ENCODE measurements at places on chromosomes 6 and 20.

DNA sequence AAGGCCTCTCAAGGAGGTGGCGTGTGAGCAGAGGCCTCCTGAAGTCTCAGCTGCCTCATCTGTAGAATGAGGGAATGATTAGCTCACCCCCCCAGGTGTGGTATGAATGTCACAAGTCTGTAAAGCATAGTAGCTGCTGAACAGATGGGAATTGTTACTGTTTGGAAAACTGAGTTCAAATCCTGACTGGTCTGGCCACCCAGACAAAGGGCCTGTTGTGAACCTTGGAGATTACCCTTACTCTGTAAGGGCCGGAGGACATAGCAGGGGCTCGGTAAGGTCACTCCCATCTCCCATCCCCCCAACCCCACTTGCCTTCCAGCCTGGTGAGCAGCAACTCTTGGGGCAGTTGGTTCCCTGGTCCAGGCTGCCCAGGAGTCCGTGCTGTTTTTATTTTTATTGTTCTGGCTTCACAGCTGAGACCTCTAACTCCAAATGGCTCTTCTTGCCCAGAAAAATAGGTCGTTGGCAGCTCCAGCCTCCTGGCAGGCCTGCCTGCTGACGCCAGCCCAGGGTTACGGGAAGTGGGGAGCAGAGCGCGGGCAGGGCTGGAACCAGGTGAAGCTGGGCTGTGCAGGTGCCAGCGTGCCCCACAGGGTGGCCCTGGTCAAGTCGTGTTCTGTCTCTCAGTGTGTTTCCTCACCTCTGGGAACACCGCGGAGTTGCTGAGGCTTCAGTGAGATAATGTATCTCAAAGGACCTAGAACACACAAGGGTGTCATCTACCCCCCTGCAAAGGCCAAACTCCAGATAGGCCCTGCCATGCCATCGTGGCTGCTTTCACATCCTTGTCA, 4.5 kb upstream of the SIRPA start:
- DNase-seq: no peak

DNA sequence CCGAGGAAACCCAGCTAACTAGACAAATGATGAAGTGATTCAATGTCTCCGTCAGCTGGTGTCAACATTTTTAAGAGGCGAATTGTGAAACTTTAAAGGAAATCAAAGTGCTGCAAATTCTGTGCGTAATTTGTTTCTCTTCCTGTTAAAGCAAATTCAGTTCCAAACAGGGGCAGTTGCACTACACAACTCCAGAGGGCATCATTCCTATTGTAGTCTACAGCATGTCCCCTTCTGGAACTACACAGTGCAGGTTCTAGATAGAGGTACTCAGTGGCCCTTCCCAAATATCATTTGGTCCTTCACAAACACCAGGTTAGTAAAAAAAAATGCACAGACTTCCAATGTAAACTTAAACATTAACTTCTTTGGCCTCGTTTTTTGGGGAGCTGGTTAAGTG, 38.3 kb upstream of the SMLR1 start:
- DNase-seq: no peak

- no peak for DNase-seq
These were observed 93.7 kb downstream of the PROKR2 start for GRCh38 chr20:5222919-5223634.

- no peak for DNase-seq
These were observed 1.1 kb downstream of the SOX4 start for GRCh38 chr6:21594416-21595281.

GRCh38 chr6:36677753-36678487, 594 bp upstream of the CDKN1A start:
- DNase-seq: no peak

DNA sequence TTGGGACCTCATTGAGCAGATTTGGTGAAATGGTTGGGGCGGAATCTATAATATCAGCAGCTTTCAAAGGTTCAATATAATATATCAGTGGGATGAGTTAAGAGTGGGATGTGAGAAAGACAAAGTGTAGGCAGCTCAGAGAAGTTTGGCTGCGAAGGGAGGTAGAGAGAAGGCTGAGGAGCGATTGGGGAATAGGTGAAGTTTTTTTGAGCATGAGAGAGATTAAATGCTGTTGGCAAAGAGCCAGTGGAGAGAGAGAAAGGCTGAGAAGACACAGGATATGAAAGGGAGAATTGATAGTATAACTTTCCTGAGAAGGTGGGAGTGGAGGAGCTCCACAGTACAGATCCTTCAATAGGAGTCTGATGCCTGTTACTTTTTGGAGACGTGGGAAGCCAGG, 12.1 kb upstream of the SERINC3 start:
- DNase-seq: no peak

DNA sequence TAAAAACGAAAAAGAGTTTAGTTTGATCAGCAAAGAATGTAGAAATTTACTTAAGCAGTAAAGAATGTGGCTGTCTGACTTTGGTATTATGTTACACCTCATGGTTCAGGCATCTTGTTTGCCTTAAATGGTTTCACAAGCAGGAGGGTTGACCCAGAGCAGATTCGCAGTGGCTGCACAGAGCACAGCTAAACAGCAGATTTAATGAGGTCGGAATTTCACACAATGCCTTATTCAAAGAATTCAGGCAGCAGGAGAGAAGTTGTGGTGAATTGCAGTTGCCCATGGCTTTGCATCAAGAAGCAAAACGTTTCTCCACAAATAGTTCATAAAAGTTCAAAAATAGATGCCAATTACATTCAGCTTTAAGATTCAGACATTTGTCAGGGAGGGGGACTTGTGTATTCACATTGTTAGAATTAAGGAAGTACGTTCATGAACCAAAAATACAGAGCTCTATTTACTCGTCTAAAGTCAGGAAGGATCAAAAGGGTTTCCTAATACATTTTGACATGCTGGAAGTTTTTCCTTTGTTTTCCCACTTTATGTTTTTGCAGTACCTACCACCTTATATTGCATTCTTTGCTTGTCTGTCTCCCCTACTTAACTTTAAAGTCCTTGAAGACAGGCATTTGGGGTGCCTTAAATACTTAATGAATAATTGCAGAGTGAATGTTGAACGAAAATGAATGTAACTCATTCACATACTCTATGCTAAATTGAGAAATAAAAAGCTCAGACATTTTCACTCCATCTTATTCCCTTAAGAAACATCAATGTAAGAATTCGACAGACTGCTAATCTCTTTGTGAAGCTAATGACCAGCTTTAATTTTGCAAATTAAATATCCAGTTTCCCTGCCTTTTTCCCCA, 1163.6 kb upstream of the CITED2 start:
- peak; percentile 63 for DNase-seq

DNA sequence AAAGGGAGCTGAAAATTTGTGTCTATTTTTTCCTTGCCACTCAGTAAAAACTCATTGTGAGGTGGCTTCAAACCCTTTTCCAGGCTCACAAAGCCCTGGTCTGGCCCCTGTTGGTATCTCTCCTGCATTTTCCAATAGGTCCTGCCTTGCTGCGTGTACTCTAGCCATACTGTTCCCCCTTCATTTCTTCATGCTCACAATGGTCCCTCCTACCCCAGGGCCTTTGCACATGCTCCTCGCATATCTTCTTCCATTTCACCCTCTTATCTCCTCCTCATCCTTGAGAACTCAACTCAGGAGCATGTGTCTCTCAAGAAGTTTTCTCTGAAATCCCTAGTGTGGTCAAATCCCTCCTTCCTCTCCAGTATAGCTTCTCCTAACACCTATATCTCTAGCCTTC, 186.6 kb downstream of the MBOAT1 start:
- no peak for DNase-seq

GRCh38 chr6:104522533-104522932, 337.2 kb downstream of the HACE1 start:
- DNase-seq: no peak

- no peak for DNase-seq
These were observed 169.0 kb downstream of the QKI start for GRCh38 chr6:163583558-163583957.

DNA sequence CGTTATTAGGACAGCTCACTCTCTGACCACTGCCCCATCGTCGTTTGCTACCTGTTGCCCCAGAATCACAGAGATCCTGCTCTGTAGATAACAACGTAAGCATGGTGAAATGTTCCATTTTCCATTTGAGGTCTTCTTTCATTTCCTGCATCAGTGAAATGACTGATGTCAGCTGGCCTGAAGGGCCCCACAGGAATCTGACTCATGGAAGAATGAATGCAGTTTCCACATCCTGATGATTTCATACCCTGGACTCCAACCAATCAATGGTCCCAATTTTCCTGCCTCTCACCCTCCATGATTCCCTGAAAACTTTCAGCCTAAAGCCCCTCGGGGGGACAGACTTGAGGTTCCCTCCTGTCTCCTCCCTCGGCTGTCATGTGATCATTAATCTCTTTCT, 394.4 kb upstream of the CDH4 start:
- DNase-seq: no peak

DNA sequence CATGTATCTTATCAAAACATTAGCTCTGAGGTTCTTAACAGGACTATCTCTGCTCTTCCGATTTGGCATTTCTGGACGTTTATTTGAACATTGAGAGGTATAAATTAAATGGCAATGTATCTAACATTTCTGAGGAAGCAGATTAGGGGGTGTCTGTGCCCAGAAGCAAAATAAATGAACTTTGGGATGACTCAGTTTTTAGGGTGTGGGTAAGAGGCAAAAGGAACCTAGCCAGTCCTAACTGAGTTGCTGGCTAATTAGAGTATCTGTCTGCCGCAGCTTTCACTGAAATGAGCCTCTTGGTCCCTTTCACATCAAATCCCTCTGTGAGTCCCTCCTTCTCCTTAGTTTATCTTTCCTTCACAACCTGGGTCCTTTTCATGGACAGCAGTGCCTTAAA, 1.1 kb downstream of the RNF144B start:
- no peak for DNase-seq

DNA sequence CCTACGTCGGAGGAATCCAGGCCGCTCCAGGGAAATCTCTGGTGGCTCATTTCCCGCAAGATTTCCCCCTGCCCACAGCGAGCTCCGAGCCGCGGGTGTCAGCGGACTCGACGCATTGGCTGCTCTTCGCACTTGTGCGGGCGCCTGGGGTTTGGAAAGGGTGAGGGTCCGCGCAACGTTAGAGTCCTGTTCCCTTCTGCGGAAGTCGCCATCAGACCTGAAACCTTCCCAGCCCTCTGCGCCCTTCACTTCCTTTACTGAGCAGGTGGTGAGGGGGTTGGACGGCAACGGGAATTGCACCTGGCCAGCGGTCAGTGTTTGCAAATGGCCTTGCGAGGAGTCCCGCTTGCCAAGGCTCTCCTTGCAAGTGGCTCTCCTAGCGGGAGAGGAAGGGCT, 8.4 kb downstream of the PAX1 start:
- no peak for DNase-seq

DNA sequence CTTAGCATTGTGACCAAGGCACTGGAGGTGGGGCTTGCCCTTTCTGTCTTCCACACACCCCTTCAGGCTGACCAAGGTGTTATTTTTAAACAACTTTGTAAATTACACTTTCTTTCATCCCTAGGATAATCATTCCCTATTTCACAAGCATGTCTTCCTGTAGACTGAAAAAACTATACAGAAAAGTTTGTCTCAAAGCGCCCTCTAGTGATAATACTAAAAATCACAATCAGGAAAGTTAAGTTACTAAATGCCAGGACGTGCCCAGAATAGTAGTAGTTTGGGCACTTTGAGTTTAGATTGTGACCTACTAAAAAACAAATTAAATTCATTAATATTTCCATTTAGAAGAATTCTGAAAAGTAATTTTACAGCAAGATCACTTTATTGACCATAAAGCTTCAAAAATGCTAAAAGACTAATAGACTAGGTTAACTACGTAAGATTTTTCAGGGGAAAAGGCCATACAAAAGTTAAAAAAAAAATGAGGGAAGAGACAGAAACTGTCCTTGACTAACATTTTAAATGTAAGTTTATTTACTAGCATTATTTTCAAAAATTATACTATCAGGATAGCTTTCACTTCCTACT, 123.3 kb upstream of the DUSP22 start:
- DNase-seq: peak; percentile 27

GRCh38 chr6:6474170-6474920, 114.2 kb upstream of the LY86 start:
- no peak for DNase-seq

- DNase-seq: no peak
These were observed 59.3 kb downstream of the EPB41L2 start for GRCh38 chr6:131003488-131004386.

GRCh38 chr6:148218542-148219258, 123.9 kb upstream of the SASH1 start:
- no peak for DNase-seq

DNA sequence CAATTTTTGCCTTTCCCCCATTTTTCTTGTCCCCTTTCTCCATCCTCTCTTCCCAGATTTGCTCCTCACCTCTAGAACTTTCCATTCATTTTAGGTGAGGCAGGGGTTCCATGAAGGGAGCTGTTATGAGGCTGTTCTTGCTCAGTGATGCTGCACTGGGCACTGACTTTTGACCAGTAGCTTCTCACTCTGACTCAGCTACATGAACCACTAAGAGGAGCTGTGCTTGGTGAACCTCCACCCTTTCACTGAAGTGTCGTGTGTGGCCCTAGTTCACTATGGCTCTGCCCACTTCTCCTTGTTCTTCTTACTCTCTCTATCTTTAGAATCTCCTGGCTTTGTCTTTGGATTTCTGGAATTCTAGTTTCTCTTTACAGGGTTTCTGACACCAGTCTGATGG, 307.1 kb upstream of the RNF24 start:
- DNase-seq: no peak

DNA sequence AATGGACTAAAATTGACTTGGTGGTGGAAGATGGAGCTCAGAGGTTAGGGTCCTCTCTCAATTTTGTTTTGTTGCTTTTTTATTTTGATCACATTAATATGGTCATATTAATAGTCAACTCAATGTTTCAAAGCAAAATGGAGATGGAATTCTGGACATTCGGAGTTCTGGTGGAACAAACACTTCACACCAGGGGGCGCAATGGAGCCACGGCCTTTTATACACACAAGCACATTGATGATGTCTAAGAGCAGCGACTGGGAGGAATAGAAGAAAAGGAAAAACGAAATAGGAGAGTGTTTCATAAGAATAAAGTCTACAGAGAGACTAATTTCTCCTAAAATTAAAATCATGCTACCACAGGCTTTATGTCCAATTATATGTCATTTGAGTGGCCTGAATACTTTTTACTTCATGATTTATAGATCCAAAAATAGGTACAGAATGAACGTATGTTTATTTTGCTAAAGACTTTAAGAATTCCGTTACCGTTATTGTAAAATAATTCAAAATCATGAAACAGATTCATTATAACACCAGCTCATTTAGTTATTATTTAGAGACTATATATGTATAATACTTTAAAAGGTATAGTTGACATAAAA, 197.6 kb upstream of the SASH1 start:
- no peak for DNase-seq

- DNase-seq: no peak
These were observed 269.6 kb downstream of the KHDC1L start for GRCh38 chr6:72955666-72956065.

DNA sequence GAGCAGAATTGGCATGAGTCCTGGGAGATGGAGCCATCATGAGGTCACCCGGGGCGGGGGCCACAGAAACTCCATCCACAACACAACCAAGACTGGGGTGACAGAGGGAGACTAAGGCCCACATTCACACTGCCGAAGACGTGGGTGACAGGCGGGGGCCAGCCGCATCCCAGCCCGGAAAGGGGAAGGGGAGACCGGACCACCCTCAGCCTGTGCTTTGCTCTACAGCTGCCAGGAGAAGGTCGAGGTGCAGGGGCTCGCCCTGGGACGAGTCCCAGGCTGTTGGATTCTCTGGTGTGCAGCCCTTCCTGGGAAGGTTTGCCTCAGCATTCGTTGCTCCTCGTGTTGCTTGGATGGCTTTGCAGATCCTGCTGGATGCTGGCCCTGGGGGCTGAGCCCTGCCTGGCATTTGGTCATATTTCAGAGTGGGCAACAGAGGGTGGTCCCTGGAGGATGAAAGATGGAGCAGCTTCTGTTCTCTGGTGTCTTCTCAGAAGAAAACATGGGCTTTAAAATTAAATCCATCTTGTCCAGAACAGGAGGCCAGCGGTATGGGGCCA, 328.9 kb downstream of the TAF4 start:
- DNase-seq: no peak
